Choroid plexus epithelial cell (primary cell): ENCODE measurements at places on chromosomes 12 and 14.
A peak's percentile ranks its signal among the peaks of the same experiment; 100 is the strongest.

GRCh38 chr12:121443193-121443870 is 43.4 kb downstream of the RNF34 start:
- DNase-seq: peak; percentile 82

- DNase-seq: no peak
Observed at GRCh38 chr12:45326358-45326975, 110.6 kb downstream of the ANO6 start.

DNA sequence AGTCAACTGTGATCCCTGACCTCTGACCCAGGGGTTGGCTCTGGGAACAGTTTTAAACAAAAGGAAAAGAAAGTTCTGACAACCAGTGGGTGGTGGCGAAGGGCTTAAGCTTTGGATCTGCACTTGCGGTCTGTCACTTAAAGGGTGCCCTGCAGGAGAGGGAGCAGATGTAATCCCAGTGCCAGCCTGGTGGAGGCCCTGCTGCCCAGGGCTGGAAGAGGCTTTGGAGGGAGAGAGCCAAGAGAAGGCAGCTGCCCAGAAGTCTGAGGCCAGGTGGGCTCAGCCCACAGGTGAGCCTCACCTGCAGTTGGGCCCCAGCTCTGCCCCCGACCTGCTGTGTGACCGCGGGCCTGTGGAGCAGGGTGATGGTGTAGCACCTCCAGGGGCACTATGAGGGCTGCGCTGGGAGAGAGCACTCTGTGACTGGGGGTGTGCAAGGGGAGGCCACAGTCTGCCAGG is 19.1 kb downstream of the SH2B3 start:
- no peak for DNase-seq

- DNase-seq: no peak
Observed at GRCh38 chr14:67735336-67736147, 33.9 kb downstream of the RDH12 start.

DNA sequence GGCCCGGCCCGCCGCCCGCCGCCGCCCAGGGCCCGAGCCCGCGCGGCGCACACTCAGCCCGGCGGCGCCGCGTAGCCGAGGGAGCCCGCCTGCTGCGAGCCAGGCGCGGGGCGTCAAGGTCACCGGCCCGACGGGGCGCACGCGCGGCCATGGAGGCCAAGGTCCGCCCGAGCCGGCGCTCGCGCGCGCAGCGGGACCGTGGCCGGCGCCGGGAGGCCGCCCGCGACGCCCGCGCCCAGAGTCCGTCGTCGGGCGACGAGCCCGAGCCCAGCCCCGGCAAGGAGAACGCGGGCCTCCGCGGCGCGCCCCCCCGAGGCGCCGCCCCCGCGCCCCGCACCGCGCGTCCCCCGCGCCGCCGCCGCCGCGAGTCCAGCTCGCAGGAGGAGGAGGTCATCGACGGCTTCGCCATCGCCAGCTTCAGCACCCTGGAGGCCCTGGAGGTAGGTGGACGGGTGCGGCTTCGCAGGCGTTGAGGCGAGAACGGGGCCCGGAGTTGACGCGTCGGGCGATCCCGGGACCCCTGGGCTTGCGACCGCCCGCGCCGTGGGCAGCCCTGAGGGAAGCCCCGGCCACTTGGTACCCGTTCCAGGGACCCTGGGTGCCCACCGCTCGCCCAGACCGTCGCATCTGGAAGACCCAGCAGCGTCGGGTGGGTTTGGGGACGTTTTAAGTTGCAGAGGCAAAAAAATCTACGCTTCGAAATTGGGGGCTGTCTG is 629 bp downstream of the FBRSL1 start:
- DNase-seq: peak; percentile 42

GRCh38 chr12:53700567-53700966 is 24.7 kb upstream of the ATP5MC2 start:
- DNase-seq: peak; percentile 9

GRCh38 chr12:33423706-33424105 is 15.9 kb downstream of the SYT10 start:
- no peak for DNase-seq

GRCh38 chr12:80701388-80701787 is 6.0 kb upstream of the MYF6 start:
- DNase-seq: no peak

DNA sequence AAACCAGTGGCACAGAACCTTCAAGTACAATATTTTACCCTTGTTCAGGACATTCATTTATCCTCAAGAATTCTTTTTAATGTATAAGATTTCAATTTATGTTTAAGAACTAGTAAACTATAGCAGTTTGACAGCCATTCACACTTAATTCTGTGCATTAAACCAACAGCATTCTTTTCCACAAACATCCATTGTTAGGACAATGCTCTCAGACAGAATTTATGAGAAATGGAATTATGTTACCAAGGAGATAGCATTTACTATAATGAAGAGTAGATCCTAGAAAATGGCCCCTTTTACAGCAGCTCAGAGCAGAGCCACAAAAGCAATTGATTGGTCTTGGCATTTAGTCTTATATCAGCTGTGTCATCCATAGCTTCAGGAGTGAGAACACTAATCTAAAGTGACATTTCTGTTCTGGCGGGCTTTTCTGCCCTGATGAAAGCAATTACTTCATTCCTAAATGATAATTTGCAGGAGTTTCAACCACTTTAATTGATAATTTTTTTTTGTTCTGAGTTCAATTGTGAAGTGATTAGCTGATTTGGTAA is 268.9 kb downstream of the NPAS3 start:
- DNase-seq: no peak

DNA sequence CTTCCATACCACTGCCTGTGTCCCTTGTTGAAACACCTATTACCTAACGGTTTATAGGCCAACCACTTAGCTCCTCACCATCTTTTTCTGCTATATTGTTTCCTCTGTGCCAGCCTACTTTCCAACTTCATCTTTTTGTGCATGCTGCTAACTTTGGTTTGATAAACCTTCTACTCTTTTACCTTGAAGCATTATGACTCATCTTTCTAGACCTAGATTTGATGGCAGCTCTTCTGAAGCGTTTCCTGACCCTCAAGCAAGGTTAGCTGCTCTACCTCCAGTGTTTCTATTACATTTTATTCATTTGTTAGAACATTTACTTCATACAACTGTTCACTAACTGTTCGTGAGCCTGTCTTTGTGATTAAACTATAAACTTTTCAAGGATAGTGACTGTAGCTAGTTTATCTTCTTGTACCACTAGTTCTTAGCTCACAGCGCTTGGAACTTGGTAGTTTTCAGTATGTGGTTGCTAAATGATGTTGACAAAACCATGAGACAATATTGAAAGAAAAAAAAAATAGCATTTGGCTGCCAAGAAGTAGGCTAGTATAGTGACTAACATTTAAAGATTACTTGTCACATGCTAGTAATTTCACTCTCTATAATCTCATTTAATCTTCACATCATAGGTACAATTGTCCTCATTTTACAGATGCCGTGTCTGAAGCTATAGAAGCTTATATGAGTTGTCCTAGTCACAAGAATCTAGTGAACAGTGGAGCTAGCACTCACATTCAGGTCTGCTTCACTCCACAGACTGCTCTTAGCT is 79.5 kb downstream of the APAF1 start:
- DNase-seq: peak; percentile 23

GRCh38 chr14:102711946-102712345 is 65.3 kb upstream of the TRAF3 start:
- no peak for DNase-seq

- DNase-seq: no peak
Observed at GRCh38 chr12:32477714-32478113, 78.4 kb downstream of the FGD4 start.

- DNase-seq: no peak
Observed at GRCh38 chr12:91219919-91220318, 37.3 kb upstream of the DCN start.

- DNase-seq: no peak
Observed at GRCh38 chr12:124753228-124753591, 110.5 kb downstream of the SCARB1 start.

- no peak for DNase-seq
Observed at GRCh38 chr14:81555684-81556083, 22.0 kb upstream of the SEL1L start.
